ENCODE measurements at places on chromosomes 3 and 15.
A peak's percentile ranks its signal among the peaks of the same experiment; 100 is the strongest.

DNA sequence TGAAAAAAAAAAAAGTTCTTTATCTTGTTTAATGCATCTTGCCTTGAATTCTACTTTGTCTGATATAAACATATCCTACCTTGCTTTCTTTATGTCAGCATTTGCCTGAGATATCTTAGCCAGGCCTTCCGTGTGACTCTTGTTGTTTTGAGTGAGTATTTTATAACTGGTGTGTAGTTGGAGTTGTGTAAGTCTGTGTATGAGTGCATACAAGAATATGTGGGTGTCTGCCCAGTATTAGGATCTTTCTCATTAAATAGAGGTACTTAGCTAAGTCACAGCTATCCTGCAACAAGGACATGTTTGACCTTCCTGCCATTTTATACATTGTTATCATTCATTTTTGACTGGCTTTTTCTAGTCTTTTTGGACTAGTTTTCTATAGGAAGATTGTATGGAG is 22.5 kb upstream of the TSPAN3 start:
- DNase-seq, result no peak

DNA sequence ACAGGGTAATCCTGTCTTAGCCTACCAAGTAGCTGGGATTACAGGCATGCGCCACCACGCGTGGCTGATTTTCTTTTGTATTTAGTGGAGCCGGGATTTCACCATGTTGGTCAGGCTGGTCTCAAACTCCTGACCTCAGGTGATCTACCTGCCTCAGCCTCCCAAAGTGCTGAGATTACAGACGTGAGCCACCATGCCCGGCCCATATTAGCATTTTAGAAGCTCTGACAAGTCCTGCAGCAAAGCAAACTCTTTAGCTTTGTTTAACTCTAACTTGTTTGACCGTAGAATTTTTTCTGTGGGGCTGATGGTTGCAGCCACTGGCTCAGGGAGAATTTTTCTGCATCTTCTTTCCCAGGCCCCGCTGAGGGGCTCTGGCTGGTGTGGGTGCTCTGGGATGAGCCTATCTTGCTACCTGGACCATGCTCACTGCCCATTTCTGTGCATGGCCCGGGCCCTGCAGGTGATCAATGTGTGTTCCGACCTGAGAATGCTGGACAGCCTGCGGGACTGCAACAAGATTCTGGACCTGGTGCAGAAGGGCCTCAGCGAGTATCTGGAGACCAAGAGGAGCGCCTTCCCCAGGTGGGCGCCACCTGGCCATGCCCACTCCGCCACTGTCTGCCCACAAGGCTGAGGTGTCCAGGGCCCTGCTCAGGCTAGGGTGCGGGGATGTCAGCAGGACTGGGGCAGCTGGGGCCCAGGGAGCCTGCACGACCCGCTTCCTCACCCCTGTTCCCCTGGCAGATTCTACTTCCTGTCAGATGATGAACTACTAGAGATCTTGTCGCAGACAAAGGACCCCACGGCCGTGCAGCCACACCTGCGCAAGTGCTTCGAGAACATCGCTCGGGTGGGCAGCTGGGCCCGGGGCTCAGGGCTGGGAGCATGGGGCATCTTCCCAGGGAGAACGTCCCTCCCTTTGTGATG is 41.3 kb downstream of the DNAH1 start:
- no peak for DNase-seq

DNA sequence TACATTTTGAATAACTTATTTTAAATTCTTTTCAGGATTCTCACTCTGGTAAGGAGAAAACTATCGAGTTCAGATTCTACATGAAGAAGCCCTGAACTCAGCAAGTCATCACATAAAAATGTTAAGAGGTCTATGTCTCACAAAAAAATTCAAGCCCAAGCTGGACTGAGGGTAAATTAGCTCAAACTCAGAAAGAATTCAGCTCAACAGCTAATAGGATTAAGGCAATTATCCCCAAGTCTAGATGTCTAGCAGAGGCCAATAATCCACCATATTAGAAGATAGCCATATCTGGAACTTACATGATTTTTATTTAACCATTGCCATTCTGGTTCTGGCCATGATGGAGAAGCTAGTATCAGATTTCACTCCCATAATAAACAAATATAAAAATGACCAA is 909.7 kb downstream of the PLOD2 start:
- no peak for DNase-seq

- no peak for DNase-seq
These were observed 295.3 kb upstream of the SLITRK3 start for GRCh38 chr3:165491487-165491886.

DNA sequence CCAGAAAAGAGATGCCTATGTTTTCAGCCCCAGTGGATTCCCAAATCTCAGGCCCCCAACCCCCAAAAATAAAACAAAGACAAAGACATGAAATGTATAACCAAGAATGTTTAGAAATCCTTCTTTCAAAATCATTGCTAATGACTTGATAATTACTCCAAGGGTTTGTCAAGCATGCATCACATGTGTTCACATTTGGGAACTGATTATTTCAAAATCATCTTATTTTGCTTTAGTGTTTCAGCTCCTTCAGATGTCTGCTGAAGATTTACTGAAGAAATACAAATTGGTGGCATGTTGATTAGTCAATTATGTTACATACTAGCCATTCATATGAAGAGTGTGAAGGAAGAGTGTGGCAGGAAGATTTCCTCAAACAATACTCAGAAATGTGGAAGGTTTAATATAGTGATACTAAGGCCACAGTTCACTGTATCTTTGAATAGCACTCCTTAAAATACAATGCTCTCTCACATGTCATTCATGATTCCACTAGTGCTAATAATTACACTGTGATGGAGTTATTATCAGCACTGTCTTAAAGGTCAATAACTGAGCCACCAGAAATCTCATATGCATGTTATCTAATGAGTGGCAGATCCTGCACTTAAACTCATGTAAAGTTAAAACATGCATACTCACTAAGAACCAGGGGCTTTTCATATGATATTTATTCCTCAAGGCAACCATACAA is 134.5 kb upstream of the TGFBR2 start:
- no peak for DNase-seq

DNA sequence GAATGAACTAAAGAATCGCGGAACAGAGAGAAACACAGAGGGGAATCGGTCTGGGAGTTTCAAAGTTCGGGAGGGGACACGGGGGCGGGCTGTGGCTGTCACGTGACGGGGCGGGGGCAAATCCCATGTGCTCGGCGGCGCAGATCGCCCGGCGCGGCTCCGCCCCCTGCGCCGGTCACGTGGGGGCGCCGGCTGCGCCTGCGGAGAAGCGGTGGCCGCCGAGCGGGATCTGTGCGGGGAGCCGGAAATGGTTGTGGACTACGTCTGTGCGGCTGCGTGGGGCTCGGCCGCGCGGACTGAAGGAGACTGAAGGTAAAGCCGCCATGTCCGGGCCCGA is at the start of gene EIF4G1:
Gene EIF4G1, plus strand, starts transcription at position 244 of the 337 bp plus-strand sequence. CDS start 1,191 bp downstream, outside the sequence.
- DNase-seq, result peak; percentile 84

GRCh38 chr3:148881286-148881685 is 16.2 kb downstream of the CPA3 start:
- DNase-seq, result no peak

GRCh38 chr3:20097015-20097414 is 56.8 kb downstream of the KAT2B start:
- DNase-seq, result no peak

GRCh38 chr15:49293941-49294340 is 123.9 kb downstream of the GALK2 start:
- DNase-seq, result no peak

GRCh38 chr3:16916840-16917239 is 32.1 kb downstream of the PLCL2 start:
- DNase-seq, result no peak

DNA sequence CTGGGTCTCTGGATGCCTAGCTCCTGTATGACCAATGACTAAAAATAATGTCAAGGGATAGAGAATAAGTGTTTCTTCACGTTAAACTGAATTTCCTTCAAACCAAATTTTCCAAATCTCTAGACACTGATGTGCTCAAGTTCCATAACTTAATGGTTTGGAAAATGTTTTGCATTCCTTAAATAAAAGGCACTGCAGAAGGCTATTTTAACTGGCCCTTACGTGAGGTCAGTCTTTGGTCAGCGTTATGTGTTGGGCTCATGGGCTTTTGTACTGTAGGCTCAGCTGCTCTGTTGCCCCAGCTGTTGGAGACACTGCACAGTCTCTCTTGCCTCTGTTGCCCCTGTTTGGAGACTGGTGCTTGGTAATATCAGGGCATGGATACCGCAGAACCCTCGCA is 188.5 kb downstream of the TPRG1 start:
- no peak for DNase-seq

DNA sequence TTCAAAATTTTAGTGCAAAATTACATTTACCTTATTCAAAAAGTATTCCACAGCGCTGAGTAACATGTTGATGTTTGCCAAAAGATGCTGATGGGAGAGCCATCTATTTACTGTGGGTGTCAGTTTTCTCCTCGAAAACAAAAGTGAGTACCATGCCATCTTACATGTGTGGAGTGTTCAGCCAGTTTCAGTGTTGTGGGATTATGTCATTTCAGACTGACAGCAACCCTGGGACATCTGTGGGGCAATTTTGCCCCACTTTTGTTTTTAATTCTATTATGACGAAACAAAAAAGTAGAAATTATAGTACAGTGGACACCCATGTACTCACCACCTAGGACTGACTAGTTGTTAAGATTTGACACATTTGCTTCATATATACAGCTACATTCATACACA is 19.6 kb downstream of the SLCO3A1 start:
- DNase-seq, result no peak

DNA sequence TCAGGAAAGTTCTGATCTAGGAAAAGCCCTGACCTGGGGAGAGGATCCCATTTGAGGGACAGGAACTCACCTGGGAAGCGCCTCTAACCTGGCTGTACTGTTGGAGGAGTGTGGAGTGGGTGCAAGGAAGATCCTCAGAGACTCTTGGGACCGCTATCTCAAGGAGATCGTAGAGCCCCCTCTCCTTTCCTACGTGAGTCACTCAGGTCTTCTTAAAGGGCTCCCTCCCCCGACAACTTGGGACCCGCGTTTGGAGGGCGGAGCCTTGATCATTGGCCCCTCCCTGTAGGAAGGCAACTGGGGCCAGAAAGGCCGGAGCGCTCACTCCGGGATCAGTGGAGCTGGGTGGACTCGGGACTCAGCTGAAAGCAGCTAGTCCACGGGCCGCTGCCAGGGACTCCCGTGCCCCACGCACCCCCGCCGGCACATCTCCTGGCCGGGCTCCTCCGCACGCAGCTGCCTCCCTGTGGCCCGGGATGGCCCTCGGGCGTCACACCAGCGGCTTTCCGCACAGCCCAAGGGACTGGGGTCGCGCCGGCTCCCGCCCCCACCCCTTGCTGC is 520 bp downstream of the SLC26A6 start:
- no peak for DNase-seq

- no peak for DNase-seq
These were observed 684 bp downstream of the RPL4 start for GRCh38 chr15:66503780-66504562.

DNA sequence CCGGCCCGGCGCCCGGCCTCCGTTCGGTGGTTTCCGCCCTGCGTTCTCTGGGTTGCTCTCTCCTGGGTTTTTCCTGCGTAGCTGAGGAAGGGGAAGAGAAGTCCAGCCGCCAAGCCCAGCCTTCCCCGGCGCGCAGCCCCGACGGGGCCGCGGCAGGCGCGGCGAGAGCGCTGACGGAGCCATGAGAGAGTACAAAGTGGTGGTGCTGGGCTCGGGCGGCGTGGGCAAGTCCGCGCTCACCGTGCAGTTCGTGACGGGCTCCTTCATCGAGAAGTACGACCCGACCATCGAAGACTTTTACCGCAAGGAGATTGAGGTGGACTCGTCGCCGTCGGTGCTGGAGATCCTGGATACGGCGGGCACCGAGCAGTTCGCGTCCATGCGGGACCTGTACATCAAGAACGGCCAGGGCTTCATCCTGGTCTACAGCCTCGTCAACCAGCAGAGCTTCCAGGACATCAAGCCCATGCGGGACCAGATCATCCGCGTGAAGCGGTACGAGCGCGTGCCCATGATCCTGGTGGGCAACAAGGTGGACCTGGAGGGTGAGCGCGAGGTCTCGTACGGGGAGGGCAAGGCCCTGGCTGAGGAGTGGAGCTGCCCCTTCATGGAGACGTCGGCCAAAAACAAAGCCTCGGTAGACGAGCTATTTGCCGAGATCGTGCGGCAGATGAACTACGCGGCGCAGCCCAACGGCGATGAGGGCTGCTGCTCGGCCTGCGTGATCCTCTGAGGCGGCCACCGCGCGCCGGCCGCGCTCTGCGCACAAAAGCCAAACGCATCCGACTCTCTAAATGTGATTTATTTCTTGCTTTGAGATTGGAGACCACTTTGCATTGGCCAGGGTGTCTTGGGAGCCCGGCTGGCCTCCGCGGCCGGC is 727 bp downstream of the RAP2B start:
- DNase-seq, result no peak

GRCh38 chr3:172201136-172201869 is 161.9 kb downstream of the FNDC3B start:
- DNase-seq, result no peak

DNA sequence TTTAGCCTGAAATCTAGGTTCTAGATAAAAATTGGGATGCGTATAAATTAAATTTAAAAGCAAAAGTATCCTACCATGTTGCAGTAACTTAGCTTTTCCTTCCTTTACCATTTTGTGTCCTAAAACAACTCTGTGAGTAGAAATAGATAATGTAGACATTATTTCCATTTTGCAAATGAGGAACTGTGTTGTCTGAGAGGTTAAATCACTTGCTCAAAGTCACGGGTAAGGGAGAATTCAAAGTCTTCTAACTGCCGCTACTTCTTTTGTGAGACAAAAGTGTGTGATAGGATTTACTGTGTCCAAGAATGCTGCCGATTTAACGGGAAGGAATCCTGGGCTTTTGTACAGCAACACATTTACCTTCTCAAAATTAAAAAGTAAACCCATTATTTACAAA is 40.7 kb downstream of the MYO1E start:
- DNase-seq, result no peak

GRCh38 chr3:122025296-122025695 is 3.2 kb upstream of the ILDR1 start:
- no peak for DNase-seq

- no peak for DNase-seq
These were observed 25.8 kb downstream of the NPTN start for GRCh38 chr15:73607405-73607804.

- DNase-seq, result no peak
These were observed 2.8 kb downstream of the CHAC1 start for GRCh38 chr15:40955930-40956540.

- no peak for DNase-seq
These were observed 2.1 kb downstream of the GHSR start for GRCh38 chr3:172446198-172446597.

DNA sequence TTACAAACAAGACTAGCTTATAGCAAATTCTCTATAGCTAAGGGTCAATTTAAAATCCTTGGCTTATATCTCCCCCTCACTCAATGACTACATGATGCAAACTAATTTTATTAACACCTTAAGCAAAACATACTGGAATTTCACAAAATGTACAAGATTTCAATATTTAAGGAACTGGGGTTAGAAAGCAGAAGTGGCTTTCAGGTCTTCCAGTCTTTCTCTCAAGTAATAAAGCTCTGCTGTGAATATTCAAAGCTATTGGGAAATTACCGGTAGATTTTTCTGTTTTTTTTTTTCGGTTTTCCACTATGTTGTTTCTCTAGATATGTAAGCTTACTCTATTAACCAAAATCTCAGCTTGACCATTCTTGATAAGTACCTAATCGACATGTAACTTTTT is 3.9 kb downstream of the EPM2AIP1 start:
- no peak for DNase-seq

- no peak for DNase-seq
These were observed 586 bp downstream of the TM4SF1 start for GRCh38 chr3:149376718-149377407.

- no peak for DNase-seq
These were observed 17.5 kb downstream of the HDC start for GRCh38 chr15:50247819-50248655.
